Lung microvascular endothelial cell (primary cell): ENCODE measurements at places on chromosomes 5 and 9.

- no peak for DNase-seq
Measured at GRCh38 chr5:54108136-54108535, 202.2 kb downstream of the ARL15 start.

- peak; percentile 35 for DNase-seq
Measured at GRCh38 chr5:148542812-148543211, 111.5 kb downstream of the HTR4 start.

DNA sequence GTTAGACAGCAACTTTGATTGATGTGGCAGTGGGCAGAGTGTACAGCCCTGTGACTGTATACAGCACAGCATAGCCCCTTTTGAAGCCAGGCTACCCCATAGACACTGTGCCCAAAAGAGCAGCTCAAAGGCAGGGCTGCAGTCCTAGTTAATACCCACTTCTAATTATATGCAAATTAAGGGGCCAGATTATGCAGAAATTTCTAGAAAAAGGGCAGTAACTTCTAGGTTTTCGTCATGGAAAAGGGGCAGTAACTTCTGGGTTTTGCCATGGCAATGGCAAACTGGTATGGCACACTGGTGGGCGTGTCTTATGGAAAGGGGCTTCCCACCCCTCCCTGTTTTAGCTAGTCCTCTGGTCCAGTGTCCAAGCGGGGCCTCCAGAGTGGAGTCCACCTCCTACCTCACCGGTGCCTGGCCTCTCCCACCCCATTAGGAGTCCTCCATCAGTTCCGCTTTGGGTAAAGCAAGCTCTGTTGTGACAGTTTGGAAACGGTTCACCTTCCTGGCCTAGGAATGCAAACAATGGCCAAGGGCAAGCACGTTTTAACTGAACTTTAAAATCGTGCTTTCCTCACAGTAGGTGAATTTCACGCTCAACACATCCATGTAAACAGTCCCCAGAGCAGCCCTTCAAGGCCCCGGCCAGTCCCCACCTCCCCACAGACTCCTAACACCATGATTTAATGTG lies 5.6 kb downstream of the ADAMTS13 start:
- DNase-seq: no peak

DNA sequence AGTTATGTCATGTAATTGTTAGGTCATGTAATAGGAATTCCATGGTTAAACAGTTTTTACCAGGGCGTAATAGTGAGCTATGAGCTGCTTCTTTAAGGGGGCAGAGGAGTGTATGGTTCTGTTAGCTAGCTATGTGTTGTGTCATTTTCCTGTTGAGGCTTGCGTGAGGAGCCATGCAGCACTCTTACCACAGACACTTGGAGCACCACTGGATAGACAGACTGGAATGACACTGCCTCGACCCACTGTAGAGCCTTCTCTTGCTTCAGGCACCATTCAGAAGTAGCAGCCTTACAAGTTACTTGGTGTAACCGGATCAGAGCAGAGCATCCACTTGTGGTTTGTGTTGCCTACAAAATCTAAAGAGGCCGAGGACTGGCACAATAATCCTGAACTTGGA lies 28.3 kb upstream of the STOM start:
- peak; percentile 94 for DNase-seq

DNA sequence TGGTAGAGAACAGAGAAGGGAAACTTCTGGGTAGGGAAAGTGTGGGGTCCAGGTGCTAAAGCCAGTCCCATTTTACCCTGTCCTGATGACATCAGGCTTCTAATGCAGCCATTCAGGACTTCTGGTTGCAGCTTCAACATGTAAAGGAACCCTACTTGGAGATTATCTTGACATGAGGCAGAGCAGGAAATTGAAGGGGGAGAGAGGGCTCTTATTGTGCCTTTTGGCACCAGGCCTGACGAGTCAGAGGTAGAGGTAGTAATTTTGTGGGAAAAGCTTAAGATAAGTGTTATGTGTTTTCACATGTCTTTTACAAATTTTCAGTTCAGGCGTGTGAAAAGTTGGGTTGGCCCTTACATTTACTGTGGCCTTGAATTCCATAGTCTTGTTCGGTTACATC lies 102.4 kb upstream of the APC start:
- DNase-seq: no peak
